ENCODE measurements at places on chromosomes 3 and 15.

DNA sequence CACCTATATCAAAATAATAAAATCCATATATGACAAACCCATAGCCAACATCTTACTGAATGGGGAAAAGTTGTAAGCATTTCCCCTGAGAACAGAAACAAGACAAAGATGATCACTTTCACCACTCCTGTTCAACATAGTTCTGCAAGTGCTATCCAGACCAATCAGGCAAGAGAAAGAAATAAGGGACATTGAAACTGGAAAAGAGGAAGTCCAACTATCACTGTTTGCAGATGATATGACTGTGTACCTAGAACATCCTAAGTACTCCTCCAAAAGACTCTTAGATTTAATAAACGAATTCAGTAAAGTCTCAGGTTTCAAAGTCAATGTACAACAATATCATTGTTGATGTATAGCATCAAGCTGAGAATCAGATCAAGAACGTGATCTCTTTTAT is 35.6 kb upstream of the FGF7 start:
- DNase-seq, result no peak

- no peak for DNase-seq
These were observed 230.0 kb upstream of the MCTP2 start for GRCh38 chr15:94001255-94001801.

DNA sequence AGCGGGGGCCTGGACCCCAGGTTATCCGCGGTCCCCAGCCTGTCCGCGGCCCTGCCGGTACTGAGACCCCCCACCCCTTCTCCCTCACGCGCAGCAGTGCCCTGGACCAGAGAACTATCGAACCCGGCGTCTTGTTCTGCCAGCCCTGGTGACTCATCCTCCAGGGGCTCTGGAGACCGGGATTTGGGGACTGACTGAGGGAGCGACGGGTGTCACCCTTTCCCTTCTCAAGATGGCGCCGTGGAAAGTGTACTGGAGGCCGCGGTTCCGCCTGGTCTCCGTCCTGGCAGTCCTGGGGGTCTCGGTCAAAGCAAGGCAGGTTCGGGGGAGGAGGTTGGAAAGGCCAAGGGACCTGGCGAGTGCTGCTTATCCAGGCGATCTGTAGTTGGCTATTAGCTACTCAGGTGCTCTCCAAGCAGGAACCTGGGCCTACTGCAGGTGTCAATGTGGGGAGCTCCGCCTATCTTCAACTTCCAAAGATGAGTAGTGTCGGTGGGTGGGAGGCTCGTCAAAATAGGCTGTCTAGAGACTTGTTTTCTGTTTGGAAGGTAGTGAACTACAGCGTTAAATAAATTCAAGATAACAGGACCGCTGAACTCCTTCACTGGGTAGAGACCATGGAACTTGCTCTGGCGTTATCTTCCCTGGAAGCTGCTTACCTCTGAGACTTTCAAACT is 790 bp downstream of the RAB5A start:
- peak; percentile 0 for DNase-seq

DNA sequence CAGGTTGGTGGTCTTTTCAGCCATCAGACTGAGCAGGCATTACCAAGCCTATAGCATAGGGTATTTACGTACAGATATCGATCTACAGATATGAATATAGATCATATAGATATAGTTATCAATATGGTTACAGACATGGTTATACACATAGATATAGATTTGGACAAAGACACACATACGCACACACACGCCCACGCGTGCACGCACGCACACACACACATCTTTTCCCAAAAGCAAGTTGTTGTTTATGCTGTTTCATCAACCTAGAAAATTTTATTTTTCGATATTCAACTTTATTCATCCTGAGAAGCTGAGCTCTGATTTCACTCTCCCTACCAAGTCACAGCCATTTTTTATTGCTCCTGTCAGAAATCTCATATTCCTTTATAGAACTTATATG is 309.1 kb downstream of the NLGN1 start:
- no peak for DNase-seq

GRCh38 chr3:25567388-25567787 is 97.3 kb downstream of the TOP2B start:
- DNase-seq, result no peak

- DNase-seq, result no peak
These were observed 515.0 kb downstream of the FGF12 start for GRCh38 chr3:192212335-192212734.

GRCh38 chr3:121152573-121152972 is 244.6 kb downstream of the STXBP5L start:
- no peak for DNase-seq

- DNase-seq, result no peak
These were observed 48.6 kb downstream of the RARB start for GRCh38 chr3:25476639-25477038.

DNA sequence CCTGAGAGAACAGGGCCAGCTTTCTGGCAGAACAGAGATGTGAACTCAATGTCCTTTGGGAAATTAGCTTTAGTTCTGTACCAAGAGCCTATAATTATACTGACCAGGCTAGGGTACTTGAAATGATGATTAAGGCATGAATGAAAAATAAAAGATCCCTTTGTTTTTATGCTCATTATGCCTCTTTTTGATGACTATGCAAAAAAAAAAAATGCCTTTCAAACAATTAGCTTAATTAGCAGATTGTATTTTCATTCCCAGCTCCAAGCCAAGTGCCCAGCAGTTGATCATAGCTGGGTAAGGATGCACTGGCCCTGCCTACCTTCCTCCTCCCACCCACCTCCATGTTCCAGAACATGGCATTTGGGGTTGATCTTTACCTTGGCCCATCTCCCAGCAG is 56.8 kb downstream of the LYZL4 start:
- no peak for DNase-seq

DNA sequence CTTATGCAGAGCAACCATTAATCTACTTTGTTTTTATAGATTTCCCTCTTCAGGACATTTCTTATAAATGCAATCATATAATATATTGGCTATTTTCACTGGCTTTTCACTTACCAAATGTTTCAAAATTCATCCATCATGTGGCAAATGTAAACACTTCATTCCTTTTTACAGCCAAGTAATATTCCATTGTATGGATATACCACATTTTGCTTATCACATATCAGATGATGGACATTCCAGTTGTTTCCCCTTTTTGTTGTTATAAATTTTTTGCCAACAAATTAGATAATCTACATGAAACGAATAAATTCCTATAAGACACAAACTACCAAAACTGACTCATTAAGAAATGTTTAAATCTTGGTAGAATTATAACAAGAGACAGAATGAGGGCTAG is 79.8 kb upstream of the CSPG5 start:
- no peak for DNase-seq

DNA sequence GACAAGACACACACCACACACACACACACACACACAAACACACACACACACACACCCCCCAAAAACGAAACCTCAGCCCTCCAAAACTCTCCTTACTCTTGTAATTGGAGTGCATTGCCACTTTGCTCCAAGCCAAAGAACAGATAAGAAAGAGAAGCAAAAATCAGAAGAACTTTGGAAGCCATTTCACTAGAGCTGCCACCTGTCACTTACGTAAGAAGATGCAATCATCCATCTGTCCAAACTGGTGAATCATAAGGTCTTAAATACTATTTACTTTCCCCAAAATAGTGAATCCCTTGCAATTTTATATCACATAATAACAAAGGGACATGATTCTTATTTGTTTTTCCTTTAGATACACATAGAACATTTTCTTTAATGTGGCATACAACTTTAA is 285.4 kb downstream of the ZBTB20 start:
- DNase-seq, result no peak

- no peak for DNase-seq
These were observed 146.9 kb downstream of the CLSTN2 start for GRCh38 chr3:140081887-140082286.

GRCh38 chr3:61936344-61936937 is 375.1 kb downstream of the PTPRG start:
- no peak for DNase-seq

Measured in stimulated activated CD4-positive, alpha-beta T cell treated with anti-CD3 and anti-CD28 coated beads, Interleukin-1b, Interleukin-23, amount 100 ng/mL, for 1 hour (primary cell).